ENCODE measurements at places on chromosomes 4 and X.

- no peak for DNase-seq
Measured at GRCh38 chr4:79212311-79212710, 113.5 kb downstream of the NAA11 start.

GRCh38 chrX:56783450-56783831 lies 54.4 kb downstream of the NBDY start:
- DNase-seq = peak; percentile 34

DNA sequence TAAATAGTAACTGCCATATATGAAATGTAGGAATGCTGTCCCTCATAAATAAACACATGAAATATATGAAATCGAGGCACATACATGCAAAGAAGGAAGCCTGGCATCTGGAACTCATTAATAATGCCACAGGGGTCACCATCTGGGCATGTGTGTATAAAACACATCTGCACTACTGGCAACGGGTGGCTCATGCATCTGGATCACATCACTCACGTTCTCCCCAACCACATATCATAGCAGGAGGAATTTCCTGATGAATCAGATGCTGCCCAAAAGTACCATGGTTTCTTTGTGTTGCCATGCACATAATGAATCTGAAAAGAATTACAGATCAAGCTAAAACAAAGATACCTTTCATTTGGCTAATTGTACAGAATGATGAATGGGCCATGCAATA lies 28.6 kb downstream of the RNF175 start:
- DNase-seq = peak; percentile 35

GRCh38 chrX:26871967-26872366 lies 591.2 kb downstream of the PPP4R3C start:
- DNase-seq = no peak

DNA sequence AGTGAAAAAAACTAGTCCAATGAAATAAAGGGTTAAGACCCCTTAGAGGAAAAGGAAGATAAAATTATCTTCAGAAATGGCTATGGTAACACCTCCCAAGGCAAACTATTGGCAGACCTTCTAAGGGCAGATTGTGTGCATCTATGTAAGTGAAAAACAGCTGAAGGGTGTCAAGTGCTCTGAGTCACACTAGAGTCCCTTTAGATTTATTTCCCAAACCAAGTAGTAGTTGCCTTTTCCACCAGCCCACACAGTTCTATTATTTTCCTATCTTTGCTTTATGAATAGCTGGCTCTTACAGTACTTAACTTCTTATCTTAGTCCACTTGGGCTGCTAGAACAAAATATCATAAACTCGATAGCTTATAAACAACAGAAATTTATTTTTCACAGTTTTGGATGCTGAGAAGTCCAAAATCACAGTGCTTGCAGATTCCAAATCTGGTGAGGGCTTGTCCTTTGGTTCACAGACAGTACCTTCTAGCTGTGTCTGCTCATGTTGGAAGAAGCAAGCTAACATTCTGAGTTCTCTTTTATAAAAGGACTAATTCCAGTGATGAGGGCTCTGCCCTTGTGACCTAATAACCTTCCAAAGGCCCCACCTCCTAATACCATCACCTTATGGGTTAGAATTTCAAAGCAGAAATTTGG lies 143.6 kb downstream of the GRID2 start:
- no peak for DNase-seq

DNA sequence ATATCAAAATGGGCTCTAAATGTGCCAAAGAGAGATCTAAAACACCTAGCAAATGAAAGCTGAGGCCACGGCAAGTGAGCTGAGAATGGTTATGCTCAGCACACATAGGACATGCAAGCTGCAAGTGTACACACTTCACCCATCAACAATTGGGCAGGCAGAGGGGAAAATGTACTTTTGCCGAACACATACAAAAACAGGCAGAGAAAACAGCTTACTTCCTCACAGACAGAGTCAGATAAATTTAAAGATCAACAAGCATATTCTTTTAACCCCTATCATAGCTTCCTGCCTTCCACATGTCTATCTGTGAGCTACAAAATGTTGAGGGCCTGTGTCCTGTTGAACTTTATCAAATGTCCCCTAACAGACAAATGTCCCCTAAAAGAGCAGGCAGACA lies 60.3 kb downstream of the SH3KBP1 start:
- no peak for DNase-seq

DNA sequence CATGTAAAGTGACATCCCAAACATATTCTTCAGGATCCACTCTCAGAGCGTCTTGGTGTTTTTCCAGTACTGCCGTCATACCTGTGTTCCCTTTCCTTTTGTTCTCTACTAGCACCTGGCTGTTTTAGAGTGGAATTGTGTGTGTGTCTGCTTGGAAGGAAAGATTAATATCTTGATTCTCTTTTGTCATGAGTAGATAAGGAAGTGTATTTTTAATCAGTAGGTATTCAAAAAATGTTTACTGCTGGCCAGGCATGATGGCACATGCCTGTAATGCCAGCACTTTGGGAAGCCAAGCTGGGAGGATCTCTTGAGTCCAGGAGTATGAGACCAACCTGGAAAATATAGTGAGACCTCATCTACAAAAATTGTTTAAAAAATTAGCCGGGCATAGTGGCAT lies 198.8 kb downstream of the CBR4 start:
- DNase-seq = no peak

- DNase-seq = no peak
Measured at GRCh38 chrX:153361781-153362397, 27.9 kb downstream of the ZNF275 start.

- peak; percentile 27 for DNase-seq
Measured at GRCh38 chr4:103498161-103499070, 221.4 kb downstream of the TACR3 start.

DNA sequence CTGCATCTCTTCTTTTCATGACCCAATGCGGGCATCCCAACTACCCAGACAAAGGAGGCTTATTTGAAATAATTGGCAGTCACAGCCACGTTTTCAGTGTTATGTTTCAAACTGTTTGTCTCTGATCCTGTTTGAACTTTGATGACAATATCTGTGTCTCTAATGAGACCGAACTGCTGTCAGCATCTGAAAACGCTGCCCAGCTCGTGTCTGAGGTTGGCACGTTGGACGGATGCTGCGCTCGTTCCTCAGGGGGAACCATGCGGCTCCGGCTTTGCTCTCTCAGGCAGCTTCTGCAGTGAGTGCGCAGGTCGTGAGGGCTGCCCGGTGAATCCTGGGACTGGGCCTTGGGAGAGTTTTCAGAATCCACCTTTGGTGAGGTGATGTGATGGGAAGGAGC lies 58.4 kb upstream of the SORBS2 start:
- DNase-seq = no peak

DNA sequence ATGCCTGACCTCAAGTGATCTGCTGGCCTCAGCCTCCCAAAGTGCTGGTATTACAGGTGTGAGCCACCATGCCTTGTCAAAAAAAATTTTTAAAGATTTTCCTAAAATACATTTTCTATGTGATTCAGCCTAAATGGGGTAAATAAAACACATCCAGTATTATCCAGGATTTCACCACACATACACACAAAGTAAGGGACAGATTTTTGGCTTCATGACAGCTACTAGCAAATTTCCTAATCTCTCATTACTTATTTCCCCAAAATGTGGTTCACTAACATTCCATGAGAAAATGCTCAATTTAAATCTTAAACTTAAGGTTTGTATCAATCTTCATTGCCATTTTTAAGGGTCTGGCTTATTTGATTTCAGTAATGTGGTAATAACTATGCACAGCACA lies 348.5 kb upstream of the INTU start:
- DNase-seq = no peak

DNA sequence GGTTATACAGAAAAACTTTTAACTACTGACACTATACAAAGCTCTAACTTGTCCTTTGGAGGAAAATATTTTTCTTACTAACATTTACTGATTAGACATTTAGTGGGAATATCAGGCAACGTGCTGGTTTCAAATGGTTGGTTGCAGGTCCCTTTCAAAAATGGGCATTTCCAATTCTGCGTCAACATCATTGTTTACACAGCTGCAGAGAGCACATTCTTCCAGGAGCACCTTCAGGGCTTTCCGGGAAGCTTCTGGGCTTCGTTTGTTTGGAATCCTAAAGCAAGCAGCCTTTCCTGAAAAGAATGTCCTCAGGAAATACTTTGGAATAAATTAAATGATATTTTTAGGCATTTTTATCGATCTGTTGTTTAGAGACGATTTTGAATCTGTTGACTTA lies 289.7 kb downstream of the TRIML1 start:
- no peak for DNase-seq

- DNase-seq = no peak
Measured at GRCh38 chr4:142707401-142707800, 138.7 kb downstream of the INPP4B start.

DNA sequence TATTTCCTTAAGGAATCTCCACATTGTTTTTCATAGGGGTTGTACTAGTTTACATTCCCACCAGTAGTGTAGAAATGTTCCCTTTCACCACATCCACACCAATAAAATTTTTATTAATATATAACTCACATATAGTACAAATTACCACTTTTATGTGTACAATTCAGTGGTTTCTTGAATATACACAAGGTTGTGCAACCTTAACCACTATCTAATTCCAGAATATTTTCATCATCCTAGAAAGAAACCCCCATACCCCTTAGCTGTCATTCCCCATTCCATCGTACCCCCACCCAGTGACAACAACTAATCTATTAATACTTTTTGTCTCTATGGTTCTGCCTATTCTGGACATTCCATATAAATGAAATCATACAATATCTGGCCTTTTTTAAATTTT lies 108.3 kb upstream of the USP9X start:
- DNase-seq = no peak

- peak; percentile 8 for DNase-seq
Measured at GRCh38 chr4:74768857-74769525, 25.3 kb downstream of the BTC start.

- DNase-seq = no peak
Measured at GRCh38 chr4:2685541-2685940, 70.6 kb downstream of the TNIP2 start.

- DNase-seq = no peak
Measured at GRCh38 chr4:145501051-145501660, 19.5 kb downstream of the SMAD1 start.

GRCh38 chr4:102437111-102437510 lies 64.0 kb upstream of the NFKB1 start:
- DNase-seq = no peak

DNA sequence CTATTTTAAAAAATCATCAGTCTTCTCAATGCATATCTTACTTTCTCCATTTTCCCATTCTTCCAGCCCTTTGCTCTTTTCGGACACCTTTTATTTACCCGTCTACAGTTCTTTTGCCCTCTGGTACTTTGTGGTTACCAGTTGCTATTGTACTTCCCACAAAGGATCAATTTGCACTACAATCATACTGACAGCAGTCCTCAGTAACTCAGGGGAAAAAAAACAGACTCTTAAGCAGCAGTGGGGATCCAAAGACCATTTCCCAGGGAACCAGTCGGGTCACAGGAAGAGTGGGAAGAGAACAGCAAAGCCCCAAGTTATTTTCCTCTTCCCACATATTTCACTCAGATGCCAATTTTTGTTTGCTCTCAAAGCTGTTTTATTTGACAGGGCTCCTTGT lies 23.1 kb downstream of the DMD start:
- DNase-seq = no peak

DNA sequence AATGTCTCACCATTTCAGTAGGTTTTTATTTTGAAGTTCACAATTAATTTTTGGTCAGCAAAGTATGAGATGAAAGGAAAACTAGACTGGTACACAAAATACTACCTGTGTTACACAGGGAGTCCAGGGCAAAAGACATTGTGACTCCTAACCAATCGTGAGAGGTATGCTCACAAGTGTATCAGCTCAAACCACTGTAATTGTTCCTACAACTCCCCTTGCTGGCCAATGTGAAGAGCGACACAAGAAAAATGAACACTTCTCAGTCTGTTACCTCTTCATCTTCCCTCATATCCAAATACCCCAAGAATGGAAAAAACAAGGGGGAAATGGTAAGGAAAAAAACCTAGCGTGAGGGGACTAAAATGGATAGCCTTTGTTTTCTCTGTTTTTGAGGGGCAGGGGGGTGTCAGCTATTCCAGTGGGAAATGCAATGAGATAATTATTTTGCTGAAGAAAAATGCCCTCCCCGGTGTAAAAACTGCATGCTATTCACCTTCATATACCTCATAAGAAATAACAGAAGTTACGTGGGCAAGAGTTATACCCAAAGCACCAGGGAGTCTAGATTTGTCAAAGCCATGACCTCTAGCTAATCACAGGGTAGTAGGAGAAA lies 30.6 kb upstream of the NSUN7 start:
- peak; percentile 31 for DNase-seq

DNA sequence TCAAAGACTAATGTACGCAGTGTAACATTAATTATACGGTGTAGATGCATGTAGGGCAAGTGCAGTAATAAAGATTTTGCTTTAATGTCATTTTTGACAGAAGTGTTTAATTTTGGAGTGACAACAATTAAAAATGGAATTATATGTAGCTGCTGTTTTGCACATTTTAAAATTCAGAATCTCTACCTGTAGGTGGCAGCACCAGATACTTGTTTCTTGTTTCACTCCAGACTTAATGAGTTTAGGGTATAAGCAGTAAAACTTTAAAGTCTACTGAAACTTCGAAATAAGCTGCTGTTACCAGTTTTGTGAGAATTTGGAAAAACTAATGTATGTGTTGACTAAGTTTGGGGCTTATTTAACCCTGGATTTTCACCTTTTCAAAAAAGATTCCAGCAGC lies 144.9 kb downstream of the POLA1 start:
- DNase-seq = no peak

DNA sequence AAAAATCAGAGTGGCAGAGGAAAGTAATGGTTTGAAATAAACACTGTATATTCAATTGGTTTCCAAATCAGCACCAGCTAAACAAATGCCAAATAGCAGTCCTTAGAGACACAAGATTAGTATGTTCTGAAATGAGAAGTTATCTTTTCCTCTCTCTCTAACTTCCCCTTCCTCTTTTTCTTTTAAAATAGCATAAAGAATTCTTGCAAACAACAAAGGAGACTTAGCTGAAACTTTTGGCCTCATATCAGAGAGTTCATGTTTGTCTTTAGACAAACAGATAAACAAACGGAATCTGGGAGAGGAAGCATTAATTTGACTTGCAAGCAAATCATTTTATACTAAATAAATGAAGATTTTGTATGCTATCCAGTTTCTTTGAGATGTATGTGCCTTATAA lies 399.0 kb downstream of the GBA3 start:
- DNase-seq = no peak

- DNase-seq = no peak
Measured at GRCh38 chr4:142683503-142683902, 162.6 kb downstream of the INPP4B start.

DNA sequence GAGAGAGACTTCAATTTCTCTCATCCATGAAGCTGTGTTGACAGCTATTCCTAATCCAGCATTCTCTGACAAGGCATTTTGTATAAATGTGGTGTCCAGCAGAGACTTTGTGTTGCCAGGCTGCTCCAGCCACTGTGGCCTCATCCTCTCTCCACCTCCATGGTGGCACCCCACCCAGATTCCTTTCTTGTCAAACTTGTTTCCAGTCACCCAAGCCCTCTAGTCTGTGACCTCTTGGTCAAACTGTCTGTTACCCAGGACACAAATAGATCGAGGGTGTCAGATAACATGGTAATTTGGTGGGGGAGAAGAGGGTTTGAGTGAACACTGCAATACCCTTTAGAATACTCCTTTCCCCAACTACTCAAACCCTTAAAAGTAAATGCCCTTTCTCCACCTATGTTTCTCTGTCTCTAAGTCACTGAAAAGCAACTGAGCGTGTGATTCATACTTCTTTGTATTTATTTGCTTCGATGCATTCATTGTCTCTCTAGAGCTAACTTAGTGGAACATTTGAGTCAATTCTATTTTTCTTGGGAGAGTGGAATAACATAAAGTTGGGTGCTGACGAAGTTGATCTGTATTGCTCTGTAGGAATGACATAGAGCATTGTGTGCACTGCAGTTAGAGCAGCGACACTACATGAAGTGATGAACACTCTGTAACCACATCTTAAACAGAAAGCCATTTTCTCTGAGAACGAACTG lies 13.7 kb downstream of the PITX2 start:
- no peak for DNase-seq

Measured in AG08396 (cell line).